T-helper 17 cell (primary cell): ENCODE measurements at places on chromosomes 3 and 15. TPM values are rescaled to one million over a fixed set of nuclear protein-coding genes. Genes with fewer than 3 reads are reported as not detected.
A peak's percentile ranks its signal among the peaks of the same experiment; 100 is the strongest.

Gene PRTG
- not detected for total RNA-seq

Gene GOLGA8T
- 0.26 TPM for total RNA-seq

Gene PLIN1
- 0.10 TPM for total RNA-seq

Gene RBPMS2
- 0.52 TPM for total RNA-seq

Gene CCR9
- total RNA-seq = 4.7 TPM

Gene EFCC1
- total RNA-seq = not detected

Gene PLSCR5
- not detected for total RNA-seq

Gene CCDC39
- total RNA-seq = not detected

Gene SLC28A2
- total RNA-seq = not detected

Gene ACP3
- total RNA-seq = 1.5 TPM

Gene LEO1
- total RNA-seq = 9.4 TPM

Gene HYKK
- 2.0 TPM for total RNA-seq

DNA sequence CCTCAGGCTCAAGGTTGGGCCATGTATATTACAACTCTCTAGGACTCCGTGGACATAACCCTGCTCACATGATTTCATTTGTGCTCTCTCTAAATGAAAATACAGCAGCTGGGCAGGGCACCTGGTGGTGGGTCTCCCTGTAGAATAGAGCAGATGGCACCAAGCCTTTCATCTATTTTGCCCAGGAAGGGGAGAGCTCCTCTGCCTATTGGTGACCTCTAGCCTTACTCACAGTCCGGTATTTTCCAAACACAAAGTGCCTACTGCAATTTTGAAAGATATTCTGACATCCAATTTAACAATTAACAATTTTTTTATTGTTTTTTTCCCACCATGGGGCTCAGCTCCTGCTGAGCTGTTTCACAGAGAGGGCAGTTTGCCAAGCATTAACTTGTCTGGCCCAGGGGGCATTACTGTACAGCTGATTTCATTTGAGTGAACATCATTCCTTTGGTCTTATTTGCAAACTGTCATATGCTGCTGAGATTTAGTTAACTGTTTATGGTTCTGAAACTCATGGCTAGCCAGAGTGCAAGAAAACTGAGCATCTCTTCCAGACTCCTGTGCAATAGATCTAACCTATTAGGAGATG lies 474.0 kb downstream of the EPHB1 start:
- peaks cover 10% of the 10 kb centered on the region for H3K27me3 ChIP-seq
- no peaks in the 10 kb centered on the region for H3K4me1 ChIP-seq
- H3K4me3 ChIP-seq = no peak overlapping the region
- no peaks in the 10 kb centered on the region for H3K36me3 ChIP-seq
- no peak overlapping the region for H3K27ac ChIP-seq

- H3K36me3 ChIP-seq = peaks cover 3% of the 10 kb centered on the region
- no peak overlapping the region for H3K4me3 ChIP-seq
- H3K4me1 ChIP-seq = no peaks in the 10 kb centered on the region
These were observed 153.8 kb downstream of the ULK4 start for GRCh38 chr3:41808152-41808551.

GRCh38 chr3:177776661-177777101 lies 579.4 kb upstream of the TBL1XR1 start:
- H3K27me3 ChIP-seq = no peaks in the 10 kb centered on the region
- DNase-seq = no peak
- peaks cover 2% of the 10 kb centered on the region for H3K36me3 ChIP-seq
- no peak overlapping the region for H3K4me3 ChIP-seq

DNA sequence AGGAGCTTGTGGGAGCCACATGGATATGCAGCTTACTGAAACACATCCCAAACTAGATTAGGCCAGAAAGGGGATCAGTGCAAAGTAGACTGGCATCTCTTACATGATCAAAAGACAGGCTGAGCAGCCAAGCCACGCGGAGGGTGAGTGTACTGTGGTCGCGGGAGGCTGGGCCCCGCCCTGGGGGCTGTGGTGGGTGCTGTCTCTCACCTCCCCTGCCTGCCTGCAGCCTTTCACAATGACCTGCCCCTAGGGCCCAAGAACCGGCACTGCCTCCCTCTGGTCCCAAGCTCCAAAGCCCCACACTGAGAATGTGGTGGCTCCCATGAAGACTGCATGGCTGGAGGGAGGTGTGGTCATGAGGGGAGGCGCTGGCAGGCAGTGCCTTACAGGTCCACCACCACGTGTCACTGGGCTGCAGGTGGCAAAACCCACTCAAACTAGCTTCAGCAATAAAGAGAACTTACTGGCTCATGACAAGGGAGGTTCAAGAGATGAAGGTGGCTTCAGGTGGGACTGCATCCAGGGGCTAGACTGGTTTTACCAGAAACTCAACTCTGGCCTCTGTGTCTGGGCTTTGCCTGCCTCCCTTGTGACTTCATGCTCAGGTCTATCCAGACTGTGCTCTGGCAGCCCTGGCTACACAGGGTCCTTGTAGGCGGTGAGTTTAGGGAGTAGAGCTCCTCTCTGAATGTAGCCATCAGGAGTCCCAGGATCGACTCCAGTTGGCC lies 27.4 kb upstream of the PLXND1 start:
- DNase-seq = no peak
- no peaks in the 10 kb centered on the region for H3K36me3 ChIP-seq
- peaks cover 18% of the 10 kb centered on the region for H3K27me3 ChIP-seq
- H3K27ac ChIP-seq = no peak overlapping the region

- peaks cover 35% of the 10 kb centered on the region for H3K27me3 ChIP-seq
- H3K36me3 ChIP-seq = peaks cover 10% of the 10 kb centered on the region
- H3K4me3 ChIP-seq = no peak overlapping the region
- no peak for DNase-seq
These were observed 43.5 kb upstream of the RNU6-1 start for GRCh38 chr15:67883234-67883773.

DNA sequence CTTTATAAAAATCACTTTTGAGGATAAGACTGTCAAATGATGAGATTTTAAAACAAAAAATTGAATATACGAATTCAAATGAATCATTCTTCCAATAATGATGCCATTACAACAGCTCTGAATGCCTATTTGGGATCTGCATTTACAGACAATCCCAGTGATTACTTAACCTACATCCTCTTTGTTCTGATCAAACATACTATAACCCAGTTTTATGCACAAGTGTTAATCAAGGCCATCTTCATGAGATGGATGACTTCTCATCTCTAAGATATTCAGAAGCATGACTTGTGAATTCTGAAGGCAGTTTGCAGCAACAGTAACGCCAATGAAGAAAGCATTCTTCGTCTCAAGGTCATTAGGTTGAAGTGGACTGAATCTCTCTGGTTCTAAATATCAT lies 90.3 kb upstream of the MEX3B start:
- DNase-seq = no peak
- peaks cover 10% of the 10 kb centered on the region for H3K4me1 ChIP-seq
- no peak overlapping the region for H3K4me3 ChIP-seq

- no peak for DNase-seq
- no peaks in the 10 kb centered on the region for H3K4me1 ChIP-seq
- H3K27ac ChIP-seq = no peak overlapping the region
- no peaks in the 10 kb centered on the region for H3K36me3 ChIP-seq
- no peak overlapping the region for H3K4me3 ChIP-seq
- no peaks in the 10 kb centered on the region for H3K27me3 ChIP-seq
These were observed 300.2 kb downstream of the OTOL1 start for GRCh38 chr3:161796780-161797179.

GRCh38 chr3:51190827-51191226 lies 194.3 kb upstream of the MANF start:
- H3K27me3 ChIP-seq = no peaks in the 10 kb centered on the region
- peaks cover 4% of the 10 kb centered on the region for H3K36me3 ChIP-seq
- no peak for DNase-seq
- H3K4me1 ChIP-seq = peaks cover 4% of the 10 kb centered on the region

DNA sequence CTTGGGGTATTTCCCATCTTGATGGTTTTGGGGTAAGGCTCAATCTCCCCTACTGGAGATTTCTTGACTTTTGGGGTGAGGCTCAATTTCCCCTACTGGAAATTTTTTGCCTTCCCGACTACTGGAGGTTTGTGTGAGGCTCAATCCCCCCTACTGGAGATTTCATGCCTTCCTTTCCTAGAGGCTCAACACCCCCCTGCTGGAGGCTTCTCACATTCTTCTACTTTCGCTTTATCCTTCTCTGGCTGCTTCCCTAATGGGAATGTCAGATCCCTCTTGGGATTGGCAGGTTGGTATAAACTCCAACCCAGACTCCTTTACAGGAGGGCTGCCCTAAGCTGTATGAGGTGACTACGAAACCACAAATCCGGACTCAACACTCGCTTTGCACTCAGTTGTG lies 49.2 kb downstream of the KATNBL1 start:
- no peaks in the 10 kb centered on the region for H3K4me1 ChIP-seq
- no peaks in the 10 kb centered on the region for H3K27me3 ChIP-seq
- no peak overlapping the region for H3K27ac ChIP-seq
- no peak for DNase-seq

DNA sequence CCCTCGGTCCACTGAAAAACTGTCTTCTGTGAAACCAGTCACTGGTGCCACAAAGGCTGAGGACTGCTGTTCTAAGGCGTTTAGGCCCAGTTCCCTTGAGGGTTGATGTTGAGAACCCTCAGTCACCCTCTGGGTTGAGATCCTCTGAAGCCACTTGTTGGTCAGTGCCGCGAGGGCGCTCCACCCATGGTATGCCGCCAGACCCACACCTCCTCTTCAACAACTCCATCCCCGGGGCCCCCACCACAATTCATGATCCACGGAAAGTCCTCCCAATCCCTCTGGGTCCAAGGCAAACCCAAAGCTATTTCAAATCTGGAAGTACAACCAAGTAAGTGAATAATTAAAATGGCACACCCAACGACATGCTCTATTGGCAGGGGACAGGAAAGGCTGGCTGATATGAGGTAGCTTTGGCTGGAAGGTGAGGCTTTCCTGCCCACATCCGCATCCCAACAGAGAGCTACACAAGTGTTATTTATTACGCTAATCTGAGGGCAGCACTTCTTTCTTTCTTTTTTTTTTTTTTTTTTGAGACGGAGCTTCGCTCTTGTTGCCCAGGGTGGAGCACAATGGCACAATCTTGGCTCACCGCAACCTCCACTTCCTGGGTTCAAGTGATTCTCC lies 58.1 kb downstream of the XXYLT1 start:
- no peak for DNase-seq
- H3K4me1 ChIP-seq = peaks cover 13% of the 10 kb centered on the region
- peaks cover 3% of the 10 kb centered on the region for H3K36me3 ChIP-seq
- no peak overlapping the region for H3K4me3 ChIP-seq
- no peak overlapping the region for H3K27ac ChIP-seq

- no peak for DNase-seq
- no peak overlapping the region for H3K27ac ChIP-seq
- no peaks in the 10 kb centered on the region for H3K4me1 ChIP-seq
- H3K4me3 ChIP-seq = no peak overlapping the region
- H3K36me3 ChIP-seq = no peaks in the 10 kb centered on the region
- peaks cover 57% of the 10 kb centered on the region for H3K27me3 ChIP-seq
These were observed 282.6 kb downstream of the VPS13C start for GRCh38 chr15:61777689-61778088.

- H3K4me3 ChIP-seq = no peak overlapping the region
- peaks cover 7% of the 10 kb centered on the region for H3K4me1 ChIP-seq
- peaks cover 3% of the 10 kb centered on the region for H3K27me3 ChIP-seq
- H3K27ac ChIP-seq = no peak overlapping the region
- no peaks in the 10 kb centered on the region for H3K36me3 ChIP-seq
- no peak for DNase-seq
These were observed 254.3 kb downstream of the SHQ1 start for GRCh38 chr3:72593881-72594397.

- H3K36me3 ChIP-seq = no peaks in the 10 kb centered on the region
- DNase-seq = no peak
- H3K27me3 ChIP-seq = no peaks in the 10 kb centered on the region
- H3K27ac ChIP-seq = peak overlapping the region; percentile 82
These were observed 113.7 kb downstream of the LIPC start for GRCh38 chr15:58545307-58546065.

GRCh38 chr3:156770699-156771414 lies 55.3 kb upstream of the LEKR1 start:
- H3K4me3 ChIP-seq = no peak overlapping the region
- no peak overlapping the region for H3K27ac ChIP-seq
- peaks cover 2% of the 10 kb centered on the region for H3K36me3 ChIP-seq
- no peaks in the 10 kb centered on the region for H3K27me3 ChIP-seq
- DNase-seq = no peak

- H3K4me1 ChIP-seq = peaks cover 76% of the 10 kb centered on the region
- H3K27me3 ChIP-seq = no peaks in the 10 kb centered on the region
- peak overlapping the region; percentile 99 for H3K27ac ChIP-seq
- H3K36me3 ChIP-seq = peaks cover 3% of the 10 kb centered on the region
- H3K4me3 ChIP-seq = peak overlapping the region; percentile 87
- no peak for DNase-seq
These were observed 14.0 kb downstream of the KLF13 start for GRCh38 chr15:31340592-31340991.

- peaks cover 7% of the 10 kb centered on the region for H3K36me3 ChIP-seq
- H3K27me3 ChIP-seq = no peaks in the 10 kb centered on the region
- peaks cover 13% of the 10 kb centered on the region for H3K4me1 ChIP-seq
- H3K4me3 ChIP-seq = no peak overlapping the region
These were observed 231.0 kb upstream of the ST8SIA2 start for GRCh38 chr15:92162657-92163056.

DNA sequence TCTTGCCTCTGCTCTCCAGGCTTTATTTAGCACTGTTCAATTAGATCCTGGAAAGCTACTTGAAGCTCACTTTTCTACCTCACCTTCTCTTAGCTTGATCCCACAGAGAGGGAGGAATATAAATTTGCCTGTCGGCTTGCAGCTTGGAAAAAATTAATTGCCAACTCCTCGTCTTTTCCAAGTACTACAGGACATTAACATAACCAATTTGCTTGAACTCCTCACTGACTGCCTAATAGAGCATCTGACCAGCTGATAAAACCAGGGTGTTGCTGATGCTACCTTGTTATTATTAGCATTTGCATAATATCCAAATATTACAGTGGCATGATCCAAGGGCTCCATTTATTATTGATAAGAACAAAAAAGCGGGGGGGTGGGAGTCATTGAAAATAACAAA lies 561.8 kb downstream of the MCTP2 start:
- H3K27me3 ChIP-seq = no peaks in the 10 kb centered on the region
- H3K4me3 ChIP-seq = no peak overlapping the region

GRCh38 chr15:46080016-46080415 lies 445.2 kb downstream of the SQOR start:
- H3K27me3 ChIP-seq = no peaks in the 10 kb centered on the region
- H3K4me1 ChIP-seq = no peaks in the 10 kb centered on the region
- no peaks in the 10 kb centered on the region for H3K36me3 ChIP-seq

DNA sequence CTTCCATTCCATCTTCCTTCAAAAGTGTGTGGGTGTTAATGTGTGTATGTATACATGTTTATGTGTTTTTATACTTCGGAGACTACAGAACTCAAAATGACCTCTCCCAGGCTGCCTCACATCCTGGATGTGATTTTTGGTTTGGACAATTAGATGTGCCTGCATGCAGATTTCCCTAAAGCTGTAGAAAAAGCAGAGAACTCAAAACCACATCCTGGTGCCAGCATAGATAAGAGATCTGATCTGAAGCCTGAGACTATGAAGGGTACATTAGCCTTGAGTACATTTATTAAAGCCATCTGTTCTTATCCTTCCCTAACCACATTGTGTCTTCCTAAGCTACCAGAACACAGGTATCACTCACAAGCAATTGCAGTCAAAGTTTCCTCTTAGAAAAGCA lies 319.4 kb upstream of the RASGRP1 start:
- no peak overlapping the region for H3K4me3 ChIP-seq
- no peak for DNase-seq
- H3K27ac ChIP-seq = no peak overlapping the region
- peaks cover 4% of the 10 kb centered on the region for H3K4me1 ChIP-seq

GRCh38 chr3:36215241-36215640 lies 165.1 kb upstream of the STAC start:
- no peaks in the 10 kb centered on the region for H3K36me3 ChIP-seq
- no peak overlapping the region for H3K4me3 ChIP-seq
- DNase-seq = no peak
- H3K27ac ChIP-seq = no peak overlapping the region
- H3K4me1 ChIP-seq = no peaks in the 10 kb centered on the region
- no peaks in the 10 kb centered on the region for H3K27me3 ChIP-seq
